ENCODE measurements at places on chromosomes 5 and 9. TPM values are rescaled to one million over a fixed set of nuclear protein-coding genes. Genes with fewer than 3 reads are reported as not detected.

- no peak for DNase-seq
- H3K36me3 ChIP-seq = no peaks in the 10 kb centered on the region
- H3K27me3 ChIP-seq = no peaks in the 10 kb centered on the region
- H3K4me3 ChIP-seq = no peak overlapping the region
- no peaks in the 10 kb centered on the region for H3K4me1 ChIP-seq
- H3K27ac ChIP-seq = no peak overlapping the region
These were observed 43.2 kb downstream of the KIF4B start for GRCh38 chr5:155056644-155057269.

WNT8A gene
- total RNA-seq = not detected

- H3K4me1 ChIP-seq = peaks cover 18% of the 10 kb centered on the region
- H3K36me3 ChIP-seq = no peaks in the 10 kb centered on the region
- H3K27ac ChIP-seq = no peak overlapping the region
- no peaks in the 10 kb centered on the region for H3K27me3 ChIP-seq
These were observed 133.6 kb upstream of the HMHB1 start for GRCh38 chr5:143678148-143678905.

GABBR2 gene
- 0.43 TPM for total RNA-seq

All from psoas muscle (tissue), 8 donors.